ENCODE measurements at places on chromosomes 6 and 20. TPM values are rescaled to one million over a fixed set of nuclear protein-coding genes. Genes with fewer than 3 reads are reported as not detected.

DNA sequence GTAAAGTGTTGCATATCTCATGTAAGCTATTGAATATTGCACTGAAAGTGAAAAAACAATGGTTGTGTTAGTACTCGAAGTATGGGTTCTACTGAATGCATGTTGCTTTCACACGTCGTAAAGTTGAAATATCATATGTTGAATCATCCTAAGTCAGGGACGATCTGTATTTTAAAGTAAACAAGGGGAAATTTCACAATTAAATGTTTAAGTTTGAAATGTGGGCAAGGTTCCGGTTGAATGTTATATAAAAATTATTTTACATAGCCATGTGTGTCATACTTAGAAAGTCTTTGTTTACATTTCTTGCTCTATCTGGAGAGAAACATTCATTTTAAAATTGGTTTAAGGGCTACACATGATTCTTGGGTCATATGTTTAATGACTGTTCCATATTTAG lies 76.8 kb downstream of the AKAP7 start:
- DNase-seq = no peak

The ASF1A gene
- polyA plus RNA-seq = 40.1 TPM

- no peak for DNase-seq
Observed at GRCh38 chr20:24501764-24502556, 32.5 kb downstream of the SYNDIG1 start.

DNA sequence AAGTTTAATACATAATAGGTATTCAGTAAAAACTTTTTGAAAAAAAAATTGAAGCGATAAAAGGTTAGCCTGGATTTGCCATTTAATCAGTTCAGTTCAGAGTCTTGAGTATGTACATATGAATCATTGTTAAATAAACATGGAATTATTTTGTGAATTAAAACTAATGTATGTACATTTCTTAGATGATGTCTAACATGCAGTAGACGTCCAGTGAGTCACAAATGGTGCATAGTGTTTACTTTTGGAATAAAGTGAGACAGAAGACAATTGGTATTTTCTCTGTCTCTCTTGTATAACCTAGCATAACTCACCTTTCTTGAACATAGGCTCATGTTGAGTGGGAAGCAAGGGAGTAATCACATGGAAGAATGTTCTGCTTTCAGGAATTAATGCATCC lies 83.5 kb downstream of the EYS start:
- no peak for DNase-seq

- no peak for DNase-seq
Observed at GRCh38 chr6:45933855-45934254, 81.8 kb downstream of the CLIC5 start.

DNA sequence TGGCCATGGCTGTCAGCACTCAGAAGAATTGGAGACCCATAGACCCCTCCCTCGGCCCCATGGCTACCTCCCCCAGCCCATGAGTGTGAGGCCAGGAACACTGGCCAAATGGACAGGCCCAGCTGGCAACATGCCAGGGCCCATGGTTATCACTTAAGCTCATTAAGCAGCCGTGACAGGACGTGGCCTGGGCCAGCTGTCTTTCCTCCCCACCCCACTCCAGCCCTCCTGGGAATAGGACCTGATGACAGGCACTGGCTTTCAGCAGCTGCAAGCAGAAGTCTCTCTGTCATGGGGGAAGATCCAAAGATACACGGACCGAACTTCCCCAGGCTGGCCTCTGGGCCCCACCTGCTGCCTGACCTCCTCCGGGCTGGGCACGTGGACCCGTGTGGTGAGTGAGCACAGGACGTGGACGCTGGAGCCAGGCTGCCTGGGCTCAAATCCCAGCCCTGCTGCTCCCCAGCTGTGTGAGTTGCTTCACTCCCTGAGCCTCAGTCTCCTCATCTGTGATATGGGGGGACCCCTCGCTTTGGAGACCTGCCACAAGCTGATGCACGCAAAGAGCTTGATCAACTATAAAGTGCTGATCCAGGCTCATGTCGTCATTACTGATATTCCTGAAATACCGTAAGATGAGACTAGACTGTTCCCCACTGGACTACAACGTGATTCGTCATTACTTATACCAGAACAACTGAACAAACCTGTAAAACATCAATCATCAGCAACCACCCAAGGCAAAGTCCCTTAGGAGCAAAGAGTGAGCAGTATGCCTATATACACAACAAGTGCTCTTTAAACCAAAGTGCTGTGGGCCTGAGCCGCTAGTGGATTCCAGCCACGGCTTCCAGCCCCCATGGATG lies 22.0 kb upstream of the VSTM2L start:
- DNase-seq = peak; percentile 36

- DNase-seq = no peak
Observed at GRCh38 chr20:52948491-52948890, 23.7 kb upstream of the TSHZ2 start.

GRCh38 chr20:53643031-53643832 lies 49.6 kb upstream of the ZNF217 start:
- no peak for DNase-seq

GRCh38 chr6:112163295-112164257 lies 76.2 kb downstream of the FAM229B start:
- no peak for DNase-seq

The SCUBE3 gene
- 48.1 TPM for polyA plus RNA-seq

The LRRC1 gene
- polyA plus RNA-seq = 29.0 TPM

- DNase-seq = no peak
Observed at GRCh38 chr6:97316978-97317377, 34.0 kb upstream of the MMS22L start.

DNA sequence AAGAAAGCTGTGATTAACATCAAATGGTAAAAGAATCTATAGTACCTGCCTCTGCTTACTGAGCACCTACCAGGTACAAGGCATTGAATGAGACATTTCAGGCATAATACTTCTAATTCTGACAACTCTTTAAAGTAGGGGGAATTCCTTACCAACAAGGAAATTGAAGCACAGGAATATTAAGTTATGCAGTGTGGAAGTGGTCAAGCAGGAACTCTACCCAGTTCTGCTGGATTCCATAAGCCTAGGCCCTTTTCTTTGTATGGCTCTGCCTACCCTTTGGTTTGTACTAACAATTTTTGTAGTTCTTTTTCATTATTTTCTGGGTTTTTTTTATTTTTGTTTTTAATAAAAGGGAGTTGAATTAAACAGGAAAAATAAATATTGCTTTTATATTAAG lies 114.5 kb downstream of the MAP3K5 start:
- no peak for DNase-seq

DNA sequence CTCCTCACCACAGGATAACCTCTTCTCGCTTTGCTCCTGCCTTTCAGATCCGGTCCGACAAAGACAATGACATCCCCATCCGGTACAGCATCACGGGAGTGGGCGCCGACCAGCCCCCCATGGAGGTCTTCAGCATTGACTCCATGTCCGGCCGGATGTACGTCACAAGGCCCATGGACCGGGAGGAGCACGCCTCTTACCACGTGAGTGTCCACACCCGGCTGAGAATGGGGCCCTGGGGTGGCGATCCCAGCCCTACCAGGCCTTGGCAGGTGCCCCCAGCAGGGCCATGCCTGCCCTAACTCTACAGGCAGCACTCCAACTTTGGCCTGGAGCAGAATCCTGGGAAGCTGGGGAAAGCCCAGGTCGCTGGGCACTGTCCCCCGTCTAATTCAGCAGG lies 221.1 kb downstream of the TAF4 start:
- no peak for DNase-seq

DNA sequence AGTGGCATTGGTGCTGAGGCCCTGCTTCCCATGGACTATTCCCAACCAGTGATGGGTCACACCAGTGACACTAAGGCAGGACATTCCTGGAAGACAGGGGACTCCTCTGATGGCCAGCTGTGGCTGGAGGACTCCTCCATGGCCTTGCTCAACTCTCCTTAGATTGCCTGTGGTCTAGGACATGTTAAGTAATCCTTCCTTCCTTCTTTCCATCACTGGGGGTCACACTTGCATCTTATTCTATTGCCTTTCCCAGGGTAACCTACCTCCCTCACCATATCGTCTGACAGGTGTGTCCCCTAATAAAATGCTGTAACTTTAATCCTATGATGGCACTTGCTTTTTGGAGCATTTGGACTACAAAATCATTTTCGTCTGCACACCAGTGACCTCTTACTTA lies 24.5 kb upstream of the HLA-A start:
- DNase-seq = no peak

The CST2 gene
- polyA plus RNA-seq = not detected

DNA sequence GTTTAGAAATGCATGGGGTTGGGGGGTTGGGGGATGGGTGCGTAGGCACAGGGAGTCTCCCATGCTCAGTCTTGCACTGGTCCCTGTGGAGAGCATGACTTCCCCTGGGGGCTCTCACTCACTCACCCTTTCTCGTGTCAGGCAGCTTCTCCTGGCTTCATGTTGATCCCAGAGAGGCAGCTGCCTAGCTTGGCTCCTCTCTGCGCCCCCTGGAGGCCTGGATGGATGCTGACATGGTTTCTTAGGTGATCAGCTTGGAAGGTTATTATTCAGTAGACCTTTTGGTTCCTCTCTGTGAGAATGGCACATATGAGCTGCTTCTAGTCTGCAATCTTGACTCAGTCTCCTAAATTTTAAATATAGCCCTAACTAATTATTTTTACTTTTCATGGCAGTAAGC lies 109.3 kb upstream of the FAM83B start:
- no peak for DNase-seq

DNA sequence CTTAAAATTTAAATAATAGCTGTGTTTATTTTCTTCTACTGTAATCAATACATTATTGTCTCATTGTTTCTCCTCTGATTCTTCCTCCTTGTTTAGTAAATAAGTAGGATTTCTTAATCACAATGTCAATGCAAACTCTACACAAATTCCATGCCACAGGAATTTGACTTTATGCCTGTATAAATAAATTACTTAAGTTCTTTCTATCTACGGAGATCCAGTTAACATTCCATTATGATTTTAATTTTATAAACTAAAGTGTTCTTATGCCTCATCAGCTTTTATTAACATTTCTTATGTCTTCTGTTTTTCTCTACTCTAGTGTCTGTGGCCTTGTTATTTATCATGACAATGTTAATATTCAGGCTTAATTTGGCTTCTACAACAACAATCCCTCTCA lies 1169.2 kb downstream of the GRIK2 start:
- DNase-seq = no peak

DNA sequence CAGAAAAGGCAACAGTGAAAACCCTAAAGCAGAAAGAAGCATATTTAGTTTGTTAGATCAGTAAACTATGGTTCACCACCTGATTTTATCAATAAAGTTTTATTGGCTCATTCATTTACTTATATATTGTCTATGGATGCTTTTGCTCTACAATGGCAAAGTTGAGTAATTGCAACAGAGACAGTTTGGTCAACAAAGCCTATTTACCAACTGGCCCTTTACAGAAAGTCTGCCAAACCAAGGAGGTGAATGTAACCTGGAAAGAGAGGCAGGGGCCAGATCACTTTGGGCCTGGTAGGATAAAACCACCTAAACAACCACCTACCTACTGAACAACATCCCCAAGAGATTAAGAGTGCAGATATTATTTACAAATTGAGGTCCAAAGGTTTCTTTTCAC lies 19.4 kb downstream of the SAYSD1 start:
- no peak for DNase-seq

The SMLR1 gene
- polyA plus RNA-seq = 0.46 TPM

The PM20D2 gene
- polyA plus RNA-seq = 38.3 TPM

- DNase-seq = no peak
Observed at GRCh38 chr6:33688006-33688405, 23.5 kb downstream of the UQCC2 start.

DNA sequence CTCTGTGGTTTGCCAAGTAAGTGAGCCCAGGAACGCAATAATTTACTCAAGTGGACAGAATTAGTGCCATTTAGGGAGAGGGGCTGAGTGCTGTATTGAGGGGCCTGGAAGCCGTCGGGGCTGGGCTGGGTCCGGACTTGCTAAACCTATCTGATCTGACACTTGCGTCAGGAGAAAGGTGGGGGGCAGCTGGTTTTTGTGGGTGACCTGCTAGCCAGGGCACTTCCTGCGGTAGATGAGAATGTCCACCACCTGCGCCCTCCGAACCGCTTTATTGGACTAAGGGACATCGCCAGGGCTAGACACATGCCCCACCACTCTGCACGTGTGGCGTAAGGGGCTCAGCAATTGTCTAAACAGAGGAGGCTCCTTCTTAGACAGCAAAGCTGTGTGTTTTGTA lies 139.1 kb downstream of the CDH4 start:
- no peak for DNase-seq

The RAMACL gene
- polyA plus RNA-seq = 0.36 TPM

- no peak for DNase-seq
Observed at GRCh38 chr20:53872561-53873229, 197.7 kb downstream of the BCAS1 start.

GRCh38 chr6:53956068-53956711 lies 155.1 kb upstream of the MLIP start:
- peak; percentile 47 for DNase-seq

- no peak for DNase-seq
Observed at GRCh38 chr6:116217069-116217468, 36.8 kb downstream of the TSPYL4 start.

DNA sequence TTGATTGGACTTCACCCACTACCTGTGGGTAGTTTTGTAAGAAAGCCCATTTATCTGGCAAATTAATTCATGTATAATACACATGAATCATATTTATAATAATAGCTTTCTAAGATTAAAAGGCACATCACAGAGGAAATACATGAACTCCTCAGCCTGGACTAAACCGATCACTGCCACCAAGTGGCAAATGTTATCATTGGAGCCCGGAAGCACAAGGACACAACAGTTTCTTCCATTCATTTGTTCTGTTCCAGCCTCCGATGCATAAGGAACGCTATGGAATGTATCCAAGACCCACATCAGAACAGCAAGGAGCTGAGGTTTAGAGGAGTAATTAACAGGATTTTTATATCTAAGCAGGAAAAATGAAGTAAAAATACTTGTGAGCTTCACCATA lies 13.9 kb upstream of the IPCEF1 start:
- no peak for DNase-seq

DNA sequence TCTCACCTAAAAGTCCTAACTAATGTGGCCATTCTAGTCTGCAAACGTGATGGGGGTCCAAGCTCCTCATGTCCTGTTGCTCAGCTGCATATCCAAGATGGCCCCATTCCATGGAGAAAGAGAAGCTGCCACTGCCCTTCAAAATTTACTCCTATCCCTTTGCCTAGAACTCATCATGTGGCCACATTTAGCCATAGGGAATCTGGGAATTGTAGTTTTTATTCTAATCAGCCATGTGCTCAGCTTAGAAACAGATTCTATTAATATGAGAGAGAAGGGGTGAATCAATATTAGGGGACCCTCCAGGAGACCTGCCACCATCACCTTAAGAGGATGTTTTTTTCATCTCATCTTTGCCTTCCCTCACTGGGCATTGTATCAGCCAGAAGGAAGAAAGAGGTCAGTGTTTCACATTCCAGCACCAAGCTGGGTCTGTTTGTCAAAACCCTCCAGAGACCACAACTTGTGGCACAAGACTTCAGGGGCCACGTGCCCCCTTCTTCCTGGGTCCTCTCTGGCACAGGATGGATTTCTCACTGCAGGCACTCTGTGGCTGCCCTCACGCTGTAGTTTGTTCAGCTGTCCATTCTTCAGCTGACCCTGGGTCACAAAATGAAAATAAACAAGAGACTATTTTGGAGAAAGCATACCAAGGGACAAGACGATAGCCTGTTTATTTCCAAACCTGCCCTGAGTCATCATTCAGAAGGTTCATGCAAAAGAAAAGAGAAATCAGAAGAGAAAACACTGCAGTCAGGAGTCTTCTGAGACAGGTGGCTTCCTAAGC lies 172.0 kb downstream of the EYA2 start:
- DNase-seq = peak; percentile 16

GRCh38 chr6:142714951-142715785 lies 229.8 kb downstream of the HIVEP2 start:
- DNase-seq = no peak

- no peak for DNase-seq
Observed at GRCh38 chr6:109632405-109632804, 58.6 kb downstream of the AK9 start.

Measured in left renal pelvis (tissue), 4 donors.